ENCODE measurements at places on chromosomes 3 and 15.

DNA sequence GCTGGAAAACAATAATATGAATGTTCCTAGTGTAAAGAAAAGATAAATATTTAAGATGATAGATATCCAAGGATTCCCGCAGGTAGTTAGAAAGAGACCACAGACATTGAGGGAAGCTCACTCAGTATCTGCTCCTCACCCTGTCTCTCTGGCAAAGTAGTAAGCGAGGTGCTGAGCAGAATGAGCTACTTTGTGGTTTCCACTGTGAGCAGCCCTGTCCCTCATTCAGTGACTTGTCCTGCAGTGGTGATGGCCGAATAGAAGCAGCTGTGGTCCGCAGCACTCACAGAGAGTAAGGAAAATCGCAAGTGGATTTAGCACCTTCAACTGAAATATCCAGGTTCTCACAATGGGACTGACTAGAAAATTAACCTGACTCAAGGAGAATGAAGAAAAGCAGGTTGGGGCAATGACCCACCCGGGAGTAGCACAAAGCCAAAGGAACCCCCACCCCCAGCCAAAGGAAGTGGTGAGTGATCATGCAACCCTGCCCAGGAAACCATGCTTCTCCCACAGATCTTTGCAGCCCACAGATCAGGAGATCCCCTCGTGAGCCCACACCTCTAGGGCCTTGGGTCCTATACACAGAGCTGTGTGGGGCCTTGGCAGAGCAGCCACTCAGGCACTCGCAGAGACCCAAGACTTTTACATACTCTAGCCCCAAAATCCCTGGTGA lies 21.8 kb upstream of the SLC25A38 start:
- no peak for DNase-seq

DNA sequence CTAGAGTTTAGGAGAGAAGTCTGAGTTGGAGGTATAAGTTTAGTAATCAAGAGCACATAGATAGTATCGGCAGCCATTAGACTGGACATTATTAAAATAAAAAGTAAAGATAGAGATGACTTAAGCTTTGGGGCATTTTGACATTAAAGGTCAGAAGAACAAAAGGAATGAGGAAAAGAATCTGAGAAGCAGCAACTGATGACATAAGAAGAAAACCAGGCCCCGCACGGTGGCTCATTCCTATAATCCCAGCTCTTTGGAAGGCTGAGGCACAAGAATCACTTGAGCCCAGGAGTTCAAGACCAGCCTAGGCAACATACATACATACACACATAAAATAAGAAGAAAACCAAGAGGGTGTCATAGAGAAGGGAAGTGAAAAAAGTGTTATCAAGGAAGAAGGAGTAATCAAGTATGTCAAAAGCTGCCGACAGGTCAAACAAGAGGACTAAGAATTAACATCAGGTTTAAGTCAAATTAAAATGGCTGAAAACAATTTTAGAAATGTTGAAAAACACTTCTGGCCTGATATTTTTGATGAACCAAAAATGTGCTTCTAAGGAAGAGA lies 38.9 kb downstream of the ACAP2 start:
- no peak for DNase-seq

DNA sequence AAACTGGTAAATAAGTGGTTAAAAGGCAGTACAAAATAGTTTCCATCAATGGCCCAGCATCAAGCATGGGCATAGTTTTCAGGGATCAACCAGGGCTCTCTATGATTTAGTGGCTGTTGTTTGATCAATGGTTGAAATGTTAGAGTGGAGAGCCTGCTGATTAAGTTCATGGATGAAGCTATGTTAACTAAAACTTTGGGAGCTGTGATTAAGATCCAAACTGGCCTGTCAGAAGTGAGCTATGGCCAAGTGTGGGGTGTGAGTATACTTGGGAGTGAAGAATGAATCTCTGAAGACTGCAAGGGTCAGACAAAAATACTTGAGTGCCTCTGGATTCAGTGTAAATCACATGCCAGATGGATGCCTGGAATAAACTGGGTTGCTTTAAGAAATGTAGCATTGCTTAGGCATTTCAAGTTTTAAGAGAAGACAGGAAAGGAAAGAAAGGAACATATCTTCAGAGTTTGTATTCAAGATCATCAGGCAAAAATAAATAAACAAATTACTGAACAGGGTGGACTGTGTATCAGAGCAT lies 422.2 kb upstream of the ADAMTS9 start:
- DNase-seq: no peak

DNA sequence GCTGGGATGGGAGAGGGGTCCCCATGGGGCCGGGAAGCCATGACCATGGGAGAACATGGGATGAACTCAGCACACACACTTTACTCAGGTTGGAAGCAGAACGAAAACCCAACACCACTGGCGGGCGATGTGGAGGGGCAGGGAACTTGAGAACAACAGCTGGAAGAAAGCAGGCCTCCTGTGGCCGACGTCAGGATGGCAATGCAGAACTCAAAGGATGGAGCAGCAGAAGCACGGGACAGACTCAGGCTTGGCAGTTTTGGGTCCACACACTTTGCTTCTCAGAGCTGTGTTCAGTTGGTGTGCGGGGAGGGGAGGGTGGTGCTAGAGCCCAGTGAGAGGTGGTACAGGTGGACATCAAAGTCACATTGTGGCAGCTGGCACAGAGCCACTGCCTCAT lies 80.7 kb downstream of the SEC22A start:
- DNase-seq: no peak

DNA sequence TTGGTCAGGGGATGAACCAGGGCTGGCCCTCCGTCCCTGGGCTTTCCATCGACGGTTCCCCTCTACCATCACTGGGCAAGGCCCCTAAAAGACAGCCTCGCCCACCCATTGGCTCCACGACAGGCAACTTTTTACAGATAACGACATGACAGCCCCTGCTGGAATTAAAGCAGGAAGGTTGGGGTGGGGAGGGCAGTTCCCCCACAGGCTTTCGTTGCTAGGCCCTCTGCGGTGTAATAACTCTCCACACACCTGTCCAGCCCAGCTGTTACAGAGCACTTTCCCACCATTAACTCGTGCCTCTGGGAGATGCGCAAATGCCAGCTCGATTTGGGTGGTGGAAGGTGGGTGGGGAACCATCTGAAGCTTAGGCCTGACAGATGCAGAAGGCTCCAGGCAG lies 264.2 kb upstream of the TLE3 start:
- DNase-seq: no peak

All from ACHN (cell line).